ENCODE measurements at places on chromosomes 5 and 9.
A peak's percentile ranks its signal among the peaks of the same experiment; 100 is the strongest.

GRCh38 chr5:174573221-174573994, 151.0 kb upstream of the MSX2 start:
- no peak for DNase-seq

DNA sequence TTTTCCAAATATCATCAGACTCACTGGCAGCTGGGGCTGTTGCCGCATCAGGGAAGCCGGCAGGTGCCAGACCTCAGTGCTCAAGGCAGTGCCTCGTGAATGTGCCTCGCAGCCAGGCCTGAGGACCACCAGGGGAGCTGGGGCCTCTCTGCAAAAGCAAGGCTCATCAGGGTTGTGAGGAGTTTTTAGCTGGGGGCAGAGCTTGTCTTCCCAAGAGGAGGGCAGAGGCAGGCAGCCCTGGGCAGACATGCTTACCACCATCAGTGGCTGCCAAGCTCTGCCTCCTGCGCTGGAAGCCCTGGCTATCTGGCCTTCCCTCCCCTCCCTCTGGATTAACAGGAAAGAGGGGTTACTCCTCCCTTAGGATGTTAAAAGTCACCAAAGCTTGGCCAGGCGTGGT, 8.8 kb upstream of the TBC1D9B start:
- DNase-seq, result no peak

GRCh38 chr5:57956636-57957035, 474.0 kb upstream of the ACTBL2 start:
- no peak for DNase-seq

DNA sequence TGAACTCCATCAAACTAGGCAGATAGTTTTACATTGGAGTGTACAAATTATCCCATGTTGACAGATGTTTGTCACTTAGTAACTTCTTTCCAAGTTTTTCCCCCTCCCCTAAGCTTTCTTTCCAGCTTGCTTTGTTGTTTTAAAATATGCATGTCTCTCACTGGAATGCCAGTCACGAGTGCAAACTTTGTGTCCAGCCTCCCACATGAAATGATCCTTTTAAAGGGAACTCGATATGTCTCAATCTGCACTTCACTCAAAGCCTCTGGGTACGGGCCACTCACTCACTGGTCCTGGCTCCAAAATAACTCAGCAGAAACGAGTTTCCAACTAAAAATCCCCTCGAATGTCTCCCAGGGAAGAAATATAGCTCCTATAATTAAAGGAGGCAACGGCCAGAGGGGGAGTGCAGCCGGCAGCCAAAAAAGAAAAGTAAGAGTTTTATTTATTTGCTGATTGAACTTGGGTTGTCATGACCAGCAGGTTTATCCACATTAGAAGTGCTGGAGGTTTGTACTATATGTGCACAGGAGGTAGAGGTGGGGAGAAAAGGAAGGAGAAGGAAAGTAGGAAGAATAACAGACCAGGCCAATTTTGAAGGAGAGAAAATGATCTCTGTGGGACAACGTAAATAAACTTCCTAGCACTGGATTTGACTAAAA, 17.5 kb downstream of the NR2F1 start:
- DNase-seq, result no peak

DNA sequence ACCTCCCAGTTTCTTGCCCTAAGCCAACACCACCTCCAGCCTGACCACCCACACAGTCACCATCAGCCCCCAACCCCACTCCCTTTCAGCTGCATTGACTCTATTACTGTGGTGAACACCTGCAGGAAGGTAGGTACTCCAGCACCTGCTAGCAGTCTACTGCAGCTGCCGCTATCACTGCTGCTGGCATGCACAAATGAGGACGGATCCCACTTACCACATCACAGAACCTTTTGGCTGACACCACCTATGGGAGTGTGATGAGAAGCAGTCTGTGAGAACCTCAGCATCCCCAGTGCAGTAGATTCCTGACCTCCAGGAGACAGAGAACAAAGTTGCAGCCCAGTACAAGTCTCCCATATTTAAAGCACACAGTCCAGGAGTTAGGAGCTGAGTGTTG, 71.9 kb downstream of the ANXA1 start:
- no peak for DNase-seq

DNA sequence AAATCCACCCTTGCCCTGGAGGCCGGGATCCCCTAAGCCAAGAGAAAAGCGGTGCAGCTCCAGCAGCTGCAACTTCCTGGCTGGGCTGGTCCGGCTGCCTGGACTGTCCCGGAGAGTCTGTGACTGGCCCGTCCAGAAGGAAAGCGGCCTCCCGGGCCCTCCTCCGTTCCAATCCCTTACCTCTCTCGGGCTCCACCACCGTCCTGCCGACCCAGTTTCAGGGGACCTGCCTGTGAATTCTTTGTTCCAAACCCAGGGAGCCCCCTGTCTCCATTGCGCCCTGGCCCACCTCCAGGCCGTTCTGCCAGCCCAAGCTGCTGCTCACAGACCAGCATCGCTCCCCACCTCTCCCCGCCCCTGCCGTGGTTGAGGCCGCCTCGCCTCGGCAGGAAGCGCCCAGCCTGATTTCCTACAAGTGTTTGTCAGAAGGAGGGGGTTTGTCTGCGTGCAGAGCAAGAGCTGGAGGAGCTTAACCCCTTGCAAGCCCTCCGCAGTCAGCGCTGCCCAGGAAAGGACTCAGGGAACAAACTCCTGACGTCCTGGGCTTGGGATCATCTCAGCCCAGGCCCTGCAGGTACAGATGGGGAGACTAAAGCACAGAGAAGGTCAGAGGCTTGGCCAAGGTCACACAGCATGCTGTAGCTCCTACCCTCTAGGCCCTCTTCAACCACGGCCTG, at the start of gene AKNA:
Gene AKNA (minus strand): TSS at position 303 of the 677 bp plus-strand sequence. CDS start 6,649 bp downstream, outside the sequence.
- DNase-seq, result peak; percentile 35

GRCh38 chr9:70811638-70812037, 309.8 kb downstream of the TRPM3 start:
- no peak for DNase-seq

DNA sequence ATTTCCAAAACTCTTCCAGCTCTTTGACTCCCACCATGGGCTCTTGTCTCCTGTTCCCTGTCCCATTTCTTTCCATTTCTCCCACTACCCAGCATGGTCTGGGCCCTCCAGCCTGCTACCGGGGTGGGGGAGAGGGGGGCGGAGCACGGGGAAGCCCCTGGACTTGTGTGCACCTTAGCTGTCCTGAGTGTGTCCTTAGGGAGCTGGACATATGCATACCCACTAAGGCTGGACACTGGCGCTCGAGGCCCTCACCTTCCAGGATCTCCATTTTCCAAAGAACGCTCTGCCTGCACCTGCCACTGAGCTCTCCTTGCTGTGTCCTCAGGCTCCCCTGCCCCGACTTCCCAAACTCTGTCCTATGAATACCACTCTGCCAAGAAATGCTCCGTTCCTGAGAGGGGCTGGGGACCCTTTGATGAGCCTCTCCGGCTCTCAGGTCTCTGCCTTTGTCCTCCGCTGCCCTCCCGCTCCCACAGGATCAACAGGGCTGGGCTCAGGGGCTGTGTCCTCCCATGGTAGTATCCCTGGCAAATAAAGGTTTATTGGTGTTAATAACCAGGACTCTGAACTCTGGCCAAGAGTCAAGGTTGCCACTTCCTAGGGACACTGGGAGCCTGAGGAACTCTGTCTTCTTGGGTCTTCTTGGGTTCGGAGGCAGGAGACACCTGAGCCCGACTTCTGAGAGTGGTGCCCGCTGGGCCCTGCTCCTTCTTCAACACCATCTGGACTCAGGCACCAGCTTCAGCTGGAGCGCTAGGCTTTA, 831 bp upstream of the SHROOM1 start:
- no peak for DNase-seq

- DNase-seq, result peak; percentile 76
Observed at GRCh38 chr9:76810377-76810957, 46.2 kb downstream of the PCA3 start.

DNA sequence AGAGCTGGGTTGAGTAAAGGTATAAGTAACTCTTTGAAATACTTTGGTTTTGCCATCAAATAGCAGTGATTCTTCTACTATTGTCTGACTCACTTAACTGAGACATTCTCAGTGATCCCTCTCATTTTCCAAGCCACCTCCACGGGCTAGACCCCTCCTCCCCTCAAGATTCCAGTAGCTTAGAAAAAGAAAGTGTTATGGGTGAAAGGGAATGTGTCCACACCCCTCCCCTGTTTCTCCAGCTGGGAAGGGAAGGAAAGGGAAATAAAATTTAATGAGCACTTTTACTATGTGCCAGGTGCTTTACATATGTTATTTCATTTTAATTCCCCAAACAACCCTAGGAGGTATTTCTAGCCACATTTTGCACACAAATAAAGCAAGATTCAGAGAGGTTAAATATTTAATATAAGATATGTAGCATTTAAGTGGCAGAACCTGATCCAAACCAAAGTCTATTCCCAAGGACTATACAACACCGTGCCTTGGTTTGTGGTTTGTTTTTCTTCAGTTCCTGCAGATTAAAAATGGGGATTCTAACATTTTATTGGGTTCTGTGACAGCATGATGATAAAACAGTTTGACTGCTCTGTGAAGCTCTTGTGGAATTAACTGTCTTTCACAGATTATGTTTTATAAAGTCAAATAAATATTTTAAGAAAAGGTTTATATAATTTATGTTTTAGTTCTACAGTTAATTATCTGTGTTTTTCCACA, 135.9 kb downstream of the ZSWIM6 start:
- peak; percentile 53 for DNase-seq

DNA sequence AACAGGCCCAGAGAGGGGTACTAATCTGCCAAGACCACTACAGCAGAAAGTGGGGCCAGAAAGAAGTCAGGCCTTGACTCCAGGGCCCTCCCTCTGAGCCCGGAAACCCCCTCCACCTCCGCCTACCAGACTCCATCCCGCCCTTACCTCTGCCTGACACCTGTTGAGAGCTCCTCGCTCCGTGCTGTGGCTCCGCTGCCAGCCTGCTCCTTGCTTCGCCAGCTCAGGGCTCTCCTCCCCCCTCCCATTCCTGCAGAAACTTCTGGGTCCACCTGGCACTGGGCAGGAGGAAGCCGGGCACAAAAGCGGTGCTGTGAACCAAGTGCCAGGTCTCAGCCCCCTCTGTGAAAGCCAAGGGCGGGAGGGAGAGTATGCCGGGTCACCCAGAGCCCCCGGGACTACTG, 6.4 kb upstream of the ST6GALNAC6 start:
- no peak for DNase-seq

DNA sequence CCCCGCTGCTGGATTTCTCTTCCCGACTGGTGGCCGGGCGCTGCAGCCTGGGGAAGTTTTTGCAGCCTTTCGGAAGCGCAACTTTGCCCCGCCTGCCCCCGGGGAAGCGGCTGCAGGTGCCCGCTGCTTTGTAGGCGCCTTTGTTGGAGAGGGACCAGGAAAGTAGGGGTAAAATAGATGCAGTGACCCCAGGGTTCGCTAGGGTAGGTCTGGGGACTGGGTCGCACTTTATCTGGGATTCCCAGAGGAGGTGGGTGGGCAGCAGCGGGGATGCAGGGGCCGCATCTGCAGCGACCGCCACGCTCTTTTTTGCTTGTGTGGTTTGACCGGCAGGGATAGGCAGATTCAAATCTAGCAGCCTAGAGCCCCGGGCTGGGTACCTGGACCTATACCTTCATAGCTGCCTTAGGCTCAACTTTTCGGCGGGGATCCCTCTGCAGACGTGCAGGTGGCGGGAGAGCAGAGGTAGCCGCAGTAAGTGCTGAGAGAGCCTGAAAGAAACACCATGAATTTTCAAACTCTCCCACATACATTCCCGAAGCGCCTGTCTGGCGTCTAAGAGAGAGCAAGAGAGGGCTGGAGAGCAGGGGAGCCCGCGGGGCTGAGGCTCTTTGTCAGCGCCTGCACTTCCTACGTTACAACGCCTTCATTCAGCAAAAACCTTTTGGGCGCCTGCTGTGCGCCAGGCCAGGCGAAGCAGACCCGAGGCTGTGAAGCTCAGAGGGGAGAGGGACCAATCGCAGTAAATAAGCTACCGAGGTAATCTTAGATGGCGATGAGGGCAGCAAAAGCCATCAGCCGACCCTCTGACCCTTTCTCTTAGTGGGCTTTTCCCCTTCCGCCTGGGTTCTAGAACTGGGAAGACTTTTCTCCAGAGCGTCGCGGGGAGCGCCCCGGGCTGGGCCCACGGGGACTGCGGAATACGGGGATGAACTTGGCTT, 642 bp downstream of the SV2C start:
- no peak for DNase-seq

GRCh38 chr9:127336506-127337352, 60.2 kb upstream of the SLC2A8 start:
- DNase-seq, result peak; percentile 97

DNA sequence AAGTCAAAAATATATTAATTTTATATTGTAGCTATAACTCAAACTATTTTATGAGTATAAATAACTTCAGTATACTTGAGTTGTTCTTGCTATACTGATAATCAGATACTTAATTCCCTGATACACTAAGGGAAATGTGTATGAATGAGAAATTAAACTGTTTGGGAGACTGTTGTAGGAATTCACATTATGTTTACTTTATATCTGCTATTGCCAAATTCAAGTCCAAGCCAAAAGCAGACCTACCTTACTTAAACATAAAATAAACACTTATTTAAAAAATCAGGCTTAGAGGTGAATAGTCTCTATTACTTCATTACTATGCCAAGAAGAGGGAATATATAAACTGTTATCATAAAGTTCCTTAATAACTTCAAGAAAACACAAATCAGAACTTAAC, 13.2 kb downstream of the NR3C1 start:
- no peak for DNase-seq

- DNase-seq, result no peak
Observed at GRCh38 chr9:133666845-133667244, 30.7 kb downstream of the DBH start.
